ENCODE measurements at places on chromosomes 4 and X.

DNA sequence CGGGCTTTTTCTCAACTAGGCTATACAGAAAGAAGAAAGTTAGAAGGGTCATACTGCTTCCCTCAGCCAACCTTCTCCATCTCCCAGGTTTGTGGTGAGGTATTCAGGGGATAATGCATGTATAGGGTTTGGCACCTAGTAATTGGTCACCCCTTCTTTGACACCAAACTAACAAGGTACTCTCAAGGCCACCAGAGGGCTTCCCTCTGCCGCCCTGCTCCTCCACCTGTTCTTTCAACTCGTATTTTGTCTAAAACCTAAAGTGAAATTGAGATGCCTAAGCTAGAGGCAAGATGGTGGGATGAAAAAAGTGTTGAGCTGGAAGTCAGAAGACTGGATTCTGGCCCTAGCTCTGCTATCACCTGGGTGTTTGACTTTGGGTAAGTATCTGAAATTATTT is 22.0 kb downstream of the CT47C1 start:
- DNase-seq = no peak

GRCh38 chr4:165059386-165059785 is 5.7 kb downstream of the TRIM75 start:
- no peak for DNase-seq

GRCh38 chr4:144906181-144906925 is 191.6 kb downstream of the ANAPC10 start:
- no peak for DNase-seq

GRCh38 chr4:94936854-94937253 is 179.1 kb downstream of the BMPR1B start:
- DNase-seq = no peak

- DNase-seq = no peak
Observed at GRCh38 chr4:154778264-154778663, 2.8 kb upstream of the RBM46 start.

DNA sequence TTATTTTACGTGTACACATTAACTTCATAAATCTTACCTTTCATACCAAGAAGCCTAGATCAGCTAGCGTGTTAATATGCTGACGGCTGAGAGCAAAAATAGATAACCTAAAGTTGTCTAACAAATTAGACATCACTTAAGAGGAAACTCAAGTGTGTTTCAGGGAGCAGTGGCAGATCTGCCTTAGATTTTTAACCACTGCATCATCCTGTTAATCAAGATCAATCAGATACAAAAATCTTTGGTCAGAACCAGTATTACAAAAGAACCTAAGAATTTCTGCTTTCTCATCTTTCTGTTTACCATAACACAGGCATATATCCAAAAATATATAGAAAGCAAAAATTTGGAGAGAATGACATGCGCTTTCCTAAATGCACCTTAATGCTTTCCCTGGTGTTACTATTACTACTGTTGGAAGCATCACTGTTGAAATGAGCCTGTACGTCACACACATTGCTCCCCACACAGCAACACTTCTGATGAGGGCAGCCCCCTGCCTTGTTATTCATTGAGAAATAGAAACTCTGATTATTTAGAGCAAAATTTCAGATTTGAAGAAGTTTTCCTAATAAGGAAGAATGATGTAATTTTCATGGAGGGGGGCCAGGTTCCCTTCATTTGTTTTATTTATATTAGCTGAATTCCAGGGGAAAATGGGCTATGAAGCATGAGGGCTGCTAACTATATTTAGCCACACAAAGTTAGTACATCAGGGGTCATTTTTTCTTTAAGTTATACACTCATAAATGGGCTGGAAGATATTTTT is 152.3 kb downstream of the CBR4 start:
- DNase-seq = no peak

DNA sequence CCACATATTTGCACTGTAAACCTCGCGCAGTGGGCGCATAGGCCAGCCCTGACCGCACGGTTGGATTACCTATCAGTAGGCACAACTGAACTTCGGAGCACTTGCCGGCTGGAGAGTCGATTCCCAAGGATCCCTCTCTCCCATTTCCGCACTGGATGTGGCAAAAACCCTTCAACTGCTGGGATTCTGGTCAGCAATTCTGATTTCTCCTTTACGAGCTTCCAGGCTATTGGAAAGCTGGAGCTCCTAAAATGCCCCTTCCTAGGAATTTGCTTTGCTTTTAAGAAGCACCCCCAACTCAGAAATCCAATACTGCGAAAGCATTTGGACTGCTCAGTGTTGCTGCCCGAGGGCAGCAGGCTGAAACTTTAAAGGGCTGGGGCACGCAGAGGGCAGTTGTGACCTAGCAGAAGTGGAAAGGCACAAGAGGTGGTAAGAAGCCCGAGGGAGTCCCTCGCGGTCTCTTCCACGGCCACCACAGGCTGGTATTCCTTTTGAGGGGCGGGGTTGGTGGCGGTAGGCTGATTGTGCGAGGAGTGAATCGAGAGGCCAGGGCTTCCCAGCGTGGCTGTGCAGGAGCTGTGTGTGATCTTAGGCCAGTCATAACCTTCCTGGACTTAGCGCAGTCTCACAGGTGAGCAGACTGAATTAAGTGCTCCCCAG is 1.6 kb downstream of the ZAR1 start:
- no peak for DNase-seq

DNA sequence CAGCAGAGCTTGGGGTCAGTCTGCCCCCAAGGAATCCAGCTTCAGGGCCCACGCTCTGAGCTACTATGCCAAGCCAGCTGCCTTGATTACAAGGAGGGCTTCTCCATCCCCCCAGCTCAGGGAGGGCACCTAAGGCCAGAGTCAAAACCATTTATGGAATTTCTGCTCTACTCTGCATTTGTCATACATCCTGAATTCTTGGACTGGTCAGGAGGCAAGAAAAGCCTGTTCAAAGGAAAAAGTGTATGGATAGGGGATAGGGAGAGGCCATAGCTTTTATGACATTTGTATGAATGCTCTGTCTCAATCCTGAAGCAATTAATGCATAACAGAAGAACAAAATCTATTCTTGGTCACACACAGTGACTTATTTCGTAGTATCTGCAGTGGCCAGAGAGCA is 32.2 kb downstream of the EDNRA start:
- DNase-seq = no peak

Data from RPMI7951 (cell line).